ENCODE measurements at places on chromosomes 6 and 20. TPM values are rescaled to one million over a fixed set of nuclear protein-coding genes. Genes with fewer than 3 reads are reported as not detected.

ANGPT4 gene
- 0.25 TPM for total RNA-seq

SLPI gene
- total RNA-seq = 0.74 TPM

MCCD1 gene
- total RNA-seq = not detected

PPP1R3G gene
- 0.48 TPM for total RNA-seq

C2 gene
- total RNA-seq = 1.3 TPM

PDE10A gene
- total RNA-seq = 3.1 TPM

ULBP3 gene
- 5.6 TPM for total RNA-seq

GPR63 gene
- 7.8 TPM for total RNA-seq

BPIFA1 gene
- total RNA-seq = not detected

FLOT1 gene
- 121 TPM for total RNA-seq

SFTA2 gene
- total RNA-seq = not detected

RPP21 gene
- total RNA-seq = 75.5 TPM

IRF4 gene
- total RNA-seq = 2.2 TPM

NRSN1 gene
- total RNA-seq = not detected

RSPO3 gene
- not detected for total RNA-seq

ID4 gene
- 4.5 TPM for total RNA-seq

STX11 gene
- 0.30 TPM for total RNA-seq

SNTA1 gene
- 5.3 TPM for total RNA-seq

CYP21A2 gene
- total RNA-seq = 1.4 TPM

ADGRB3 gene
- 1.0 TPM for total RNA-seq

HLA-DMA gene
- 9.3 TPM for total RNA-seq

COX4I2 gene
- total RNA-seq = not detected
